ENCODE measurements at places on chromosomes 5 and 9. TPM values are rescaled to one million over a fixed set of nuclear protein-coding genes. Genes with fewer than 3 reads are reported as not detected.

DNA sequence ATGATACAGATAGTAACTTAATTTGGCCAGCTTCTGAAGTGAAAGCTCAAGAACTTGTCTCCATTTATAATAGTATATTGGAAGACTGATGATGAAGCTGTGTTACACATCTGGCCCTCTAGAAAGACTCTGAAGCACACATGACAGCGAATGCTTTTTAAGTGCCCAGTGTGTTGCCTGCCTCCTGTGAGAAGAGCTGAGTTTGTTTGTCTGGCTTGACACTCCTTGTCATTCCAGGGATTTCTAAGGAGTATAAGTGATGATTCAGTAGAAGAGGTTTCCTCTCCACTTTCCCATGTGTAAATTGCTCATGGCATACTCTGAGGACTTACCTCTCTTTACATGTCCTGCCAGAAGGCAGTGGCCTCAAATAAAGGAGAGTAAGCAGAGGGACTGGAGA lies 30.4 kb upstream of the LRRTM2 start:
- DNase-seq = no peak

GRCh38 chr9:121360601-121361374 lies 9.3 kb downstream of the STOM start:
- no peak for DNase-seq

- no peak for DNase-seq
These were observed 35.1 kb downstream of the KCNIP1 start for GRCh38 chr5:170538696-170539586.

DNA sequence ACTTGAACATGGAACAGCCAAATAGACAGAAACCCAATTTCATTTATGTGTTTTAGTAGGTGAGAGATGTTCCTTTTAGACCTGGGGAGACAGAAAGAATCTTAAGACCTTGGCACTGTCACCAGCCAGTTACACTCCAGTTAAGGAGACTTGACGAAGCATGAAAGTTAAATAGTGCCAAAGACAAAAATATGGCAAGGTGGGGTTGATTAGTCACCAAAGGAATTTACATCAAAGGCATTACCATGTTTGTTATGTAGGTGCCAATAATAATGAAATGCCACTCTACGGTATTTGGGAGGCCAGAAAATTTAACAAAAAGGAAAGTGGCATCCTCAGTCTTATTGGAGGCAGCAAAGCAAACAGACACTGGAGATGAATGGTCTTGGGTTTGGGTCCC lies 9.2 kb upstream of the IL12B start:
- no peak for DNase-seq

DNA sequence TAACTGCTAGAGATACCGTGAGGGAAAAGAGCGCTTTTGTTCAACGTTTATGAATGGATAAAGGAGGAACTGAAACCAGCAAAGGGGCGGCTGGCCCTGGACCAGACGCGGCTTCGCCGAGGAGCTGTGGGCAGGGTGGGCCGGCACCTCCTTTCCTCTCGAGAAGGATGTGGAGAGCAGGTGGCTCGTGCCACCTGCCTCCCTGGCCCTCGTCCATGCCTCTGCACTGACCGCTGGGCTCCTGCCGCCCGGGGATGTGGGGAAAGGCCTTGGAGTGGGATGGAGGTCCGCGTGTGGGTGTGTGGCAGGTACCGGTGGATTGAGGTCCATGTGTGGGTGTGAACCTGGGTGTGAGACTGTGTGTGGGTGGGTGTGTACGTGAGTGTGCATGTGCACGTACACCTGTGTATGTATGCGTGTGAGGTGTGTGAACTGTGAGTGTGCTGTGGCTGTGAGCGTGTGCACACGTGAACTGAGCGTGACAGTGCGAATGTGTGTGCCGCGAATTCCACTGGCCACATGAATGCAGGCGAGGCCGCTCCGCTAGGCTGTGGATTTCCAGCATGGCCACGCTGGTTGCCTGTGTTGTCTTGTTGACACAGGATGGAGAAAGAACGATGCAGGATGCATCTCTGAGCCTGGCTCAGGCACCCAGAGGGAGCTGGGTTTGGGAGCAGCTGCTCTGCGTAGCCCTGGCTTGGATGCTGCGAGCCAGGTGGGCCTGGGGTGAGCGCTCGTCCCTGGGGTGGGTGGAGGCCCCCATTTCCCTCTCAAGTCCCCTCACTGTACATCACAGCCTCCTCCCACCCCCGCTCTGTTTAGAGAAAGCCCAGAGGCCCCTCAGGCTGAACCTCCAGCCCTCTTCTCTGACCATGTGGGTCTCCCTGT lies 4.4 kb upstream of the CEP72 start:
- DNase-seq = no peak

- no peak for DNase-seq
These were observed 80.5 kb downstream of the SMIM15 start for GRCh38 chr5:61081741-61082140.

- no peak for DNase-seq
These were observed 602.1 kb downstream of the PSAT1 start for GRCh38 chr9:78899006-78899405.

DNA sequence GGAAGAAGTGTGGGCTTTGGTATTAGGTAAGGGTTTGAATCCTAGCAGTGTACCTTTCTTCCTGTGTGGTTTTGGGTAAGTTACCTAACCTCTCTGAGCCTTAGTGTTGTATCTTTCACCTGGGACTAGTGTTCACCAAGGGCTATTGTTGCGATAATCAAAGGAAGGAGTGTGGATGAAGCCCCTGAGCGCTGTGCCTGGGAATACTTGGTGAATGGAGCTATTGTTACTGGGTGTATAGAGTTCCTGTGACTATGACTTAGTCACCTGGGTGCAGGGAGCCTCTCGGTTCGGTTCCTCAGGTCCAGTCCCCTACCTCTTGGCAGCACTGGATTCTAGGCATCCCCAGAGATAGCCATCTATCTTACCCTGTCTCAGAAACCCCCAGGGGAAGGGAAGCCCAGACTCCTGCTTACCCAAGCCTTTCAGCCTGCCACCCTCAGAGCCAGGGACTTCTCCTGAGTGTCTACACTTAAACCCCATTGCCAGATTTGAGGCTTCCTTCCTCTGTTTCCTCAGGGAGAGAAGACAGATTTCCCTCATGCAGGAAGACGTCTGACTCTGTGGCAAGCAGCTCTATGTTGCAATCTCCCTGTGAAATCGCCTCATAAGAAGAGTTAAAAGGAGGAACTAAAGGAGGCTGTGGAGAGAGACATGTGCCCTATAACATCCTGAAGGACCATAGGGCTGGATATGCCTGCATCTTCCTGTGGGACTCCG lies 181.0 kb upstream of the PITX1 start:
- no peak for DNase-seq

DNA sequence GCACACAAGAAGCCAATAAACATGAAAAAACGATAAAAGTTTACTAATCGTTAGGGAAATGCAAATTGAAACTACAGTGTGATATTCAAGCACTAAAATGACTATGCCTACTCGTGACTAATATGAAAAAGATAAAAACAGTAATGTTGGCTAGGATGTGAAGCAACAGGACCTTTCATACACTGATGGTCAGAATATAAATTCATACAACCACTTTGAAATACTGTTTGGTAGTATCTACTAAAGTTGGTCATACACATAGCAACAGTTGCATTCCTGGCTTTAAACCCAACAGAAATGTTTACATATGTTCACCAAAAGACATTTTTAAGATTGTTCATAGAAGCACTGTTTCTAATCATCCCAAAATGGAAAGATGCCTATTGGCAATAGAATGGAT lies 24.3 kb downstream of the FBXO38 start:
- no peak for DNase-seq

- no peak for DNase-seq
These were observed 480.0 kb downstream of the TAF11L14 start for GRCh38 chr5:18114151-18114757.

DNA sequence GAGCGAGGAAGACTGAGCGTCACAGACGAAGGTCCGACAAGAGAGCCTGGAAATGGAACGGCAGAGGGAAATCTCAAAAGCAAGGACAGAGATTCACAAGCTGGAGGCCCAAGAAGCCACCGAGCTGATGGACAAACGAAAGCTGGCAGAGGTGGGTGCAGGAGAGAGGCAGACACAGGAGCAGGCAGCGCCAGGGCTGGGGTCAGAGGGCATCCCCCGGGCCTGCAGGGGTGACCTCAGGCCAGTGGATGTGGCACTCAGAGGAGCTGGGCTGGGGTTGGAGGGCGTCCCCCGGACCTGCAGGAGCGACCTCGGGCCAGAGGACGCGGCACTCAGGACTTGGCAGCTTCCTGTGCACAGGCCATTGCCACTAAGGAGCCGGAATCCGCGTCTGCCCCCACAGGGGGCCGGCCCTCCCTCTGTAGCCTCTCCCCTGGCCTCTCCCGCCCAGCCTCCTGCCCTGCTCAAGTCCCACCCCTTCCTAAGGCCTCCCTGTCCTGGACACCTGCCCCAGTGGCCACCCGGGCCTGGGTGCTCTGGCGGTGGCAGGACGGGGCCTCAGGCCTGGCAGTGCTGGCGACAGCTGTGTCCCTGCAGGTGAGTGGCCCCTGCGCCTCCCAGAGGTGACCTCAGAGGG lies 40.4 kb downstream of the EXD3 start:
- no peak for DNase-seq

- DNase-seq = no peak
These were observed 1371.0 kb upstream of the DMAC1 start for GRCh38 chr9:9170439-9171134.

DNA sequence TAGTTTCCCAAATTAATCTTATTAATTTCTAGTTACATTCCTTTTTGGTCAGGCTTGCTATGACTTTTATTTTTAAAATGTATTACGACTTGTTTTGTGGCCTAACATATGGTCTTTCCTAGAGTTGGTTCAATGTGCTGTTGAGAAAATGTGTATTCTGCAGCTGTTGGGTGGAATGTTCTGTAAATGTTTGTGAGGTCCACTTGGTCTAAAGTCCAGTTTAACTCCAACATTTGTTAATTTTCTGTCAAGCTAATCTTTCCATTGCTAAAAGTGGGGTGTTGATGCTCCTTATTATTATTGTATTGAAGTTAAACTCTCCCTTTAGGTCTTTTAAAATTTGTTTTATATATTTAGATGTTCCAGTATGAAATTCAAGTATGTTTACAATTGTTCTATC lies 1010.8 kb upstream of the EDIL3 start:
- no peak for DNase-seq

- DNase-seq = no peak
These were observed 753 bp downstream of the FANCC start for GRCh38 chr9:95316794-95317118.

GRCh38 chr9:97041898-97042297 lies 3.0 kb upstream of the CTSV start:
- DNase-seq = no peak

GRCh38 chr5:108858959-108859358 lies 111.3 kb downstream of the FER start:
- DNase-seq = no peak

DNA sequence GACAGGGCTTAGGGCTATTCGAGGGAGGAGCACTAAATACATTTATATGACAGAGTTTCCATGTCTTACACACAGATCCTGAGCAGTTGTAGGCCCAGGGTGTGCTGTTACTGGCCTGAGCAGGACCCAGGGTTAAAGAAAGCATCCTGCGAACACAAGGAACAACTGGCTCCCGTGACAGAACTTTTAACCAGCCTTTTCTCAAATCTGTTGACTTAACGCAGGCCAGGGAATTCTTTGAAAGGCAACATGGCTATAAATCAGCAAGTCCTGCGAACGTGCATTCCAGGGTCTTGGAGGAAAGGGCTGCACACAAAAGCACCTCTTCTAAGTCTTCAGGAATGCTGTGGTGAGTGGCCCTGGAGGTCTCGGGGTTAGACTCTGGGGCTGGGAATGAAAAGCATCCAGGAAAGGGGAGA lies 45.2 kb upstream of the ANKRD55 start:
- DNase-seq = no peak

DNA sequence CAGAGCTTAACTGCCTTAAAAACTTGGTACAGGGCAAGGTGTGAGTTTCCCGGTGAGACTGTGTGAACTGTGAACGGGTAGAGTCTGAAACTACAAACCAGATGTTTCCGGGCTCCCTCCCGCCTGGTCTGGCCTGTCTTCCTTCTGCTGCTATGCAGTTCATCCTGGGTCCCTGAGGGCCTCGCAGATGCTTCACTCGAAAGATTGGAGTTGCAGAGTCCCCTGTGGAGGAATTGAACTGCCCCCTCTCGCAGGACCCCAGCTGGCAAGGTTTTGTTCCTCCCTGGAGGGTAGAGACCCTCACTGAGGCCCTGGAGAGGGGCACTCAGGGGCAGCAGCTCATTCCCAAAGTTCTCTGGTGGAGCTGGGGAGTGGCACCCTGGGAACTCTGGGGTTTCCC lies 533 bp downstream of the DCANP1 start:
- no peak for DNase-seq

Gene DAB2IP
- not detected for total RNA-seq

Gene RELL2
- total RNA-seq = 6.6 TPM

Gene ITK
- 188 TPM for total RNA-seq

Gene TUSC1
- total RNA-seq = not detected

Gene PCDHGA3
- not detected for total RNA-seq

Gene IL4
- total RNA-seq = not detected

Gene OR1J2
- not detected for total RNA-seq

Gene GBGT1
- 1.4 TPM for total RNA-seq

Gene MEGF10
- total RNA-seq = not detected
